ENCODE measurements at places on chromosomes 12 and 14. TPM values are rescaled to one million over a fixed set of nuclear protein-coding genes. Genes with fewer than 3 reads are reported as not detected.

The AVPR1A gene
- total RNA-seq = 16.2 TPM

The ZFHX2 gene
- 1.7 TPM for total RNA-seq

The NDUFB1 gene
- 70.2 TPM for total RNA-seq

The LRRC23 gene
- 0.29 TPM for total RNA-seq

The GYS2 gene
- total RNA-seq = not detected

The SLC8B1 gene
- total RNA-seq = 14.2 TPM

The KRT78 gene
- total RNA-seq = not detected

The TDP1 gene
- total RNA-seq = 30.8 TPM

The ANKRD33 gene
- 0.27 TPM for total RNA-seq

The PHETA1 gene
- under 0.01 TPM for total RNA-seq

The PSME1 gene
- total RNA-seq = 175 TPM

The CD4 gene
- total RNA-seq = 8.4 TPM

The VDR gene
- 2.0 TPM for total RNA-seq
